T-helper 9 cell (primary cell): ENCODE measurements at places on chromosomes 3 and 15.

DNA sequence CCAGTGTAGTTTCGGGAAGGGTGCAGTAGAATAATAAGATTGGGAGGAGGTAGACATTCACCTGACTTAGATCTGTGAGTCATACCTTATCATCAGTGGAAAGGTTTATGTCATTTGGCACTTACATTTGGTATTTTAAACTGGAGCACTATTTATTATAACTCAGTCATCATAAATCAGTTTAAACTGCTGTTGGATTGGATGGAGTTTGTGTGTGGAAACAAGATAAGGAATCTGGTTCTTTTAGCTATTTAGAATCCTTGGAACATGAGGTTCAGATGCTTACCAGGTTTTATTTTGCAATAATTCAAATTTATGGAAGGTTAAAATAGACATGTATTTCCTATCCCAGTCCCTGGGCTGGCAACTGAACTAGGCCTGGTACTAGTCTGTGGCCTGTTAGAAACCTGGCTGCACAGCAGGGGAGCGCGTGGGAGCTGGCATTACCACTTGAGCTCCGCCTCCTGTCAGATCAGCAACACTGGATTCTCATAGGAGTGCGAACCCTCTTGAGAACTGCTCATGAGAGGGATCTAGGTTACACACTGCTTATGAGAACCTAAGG, 34.5 kb downstream of the ZFAND6 start:
- no peak for DNase-seq

DNA sequence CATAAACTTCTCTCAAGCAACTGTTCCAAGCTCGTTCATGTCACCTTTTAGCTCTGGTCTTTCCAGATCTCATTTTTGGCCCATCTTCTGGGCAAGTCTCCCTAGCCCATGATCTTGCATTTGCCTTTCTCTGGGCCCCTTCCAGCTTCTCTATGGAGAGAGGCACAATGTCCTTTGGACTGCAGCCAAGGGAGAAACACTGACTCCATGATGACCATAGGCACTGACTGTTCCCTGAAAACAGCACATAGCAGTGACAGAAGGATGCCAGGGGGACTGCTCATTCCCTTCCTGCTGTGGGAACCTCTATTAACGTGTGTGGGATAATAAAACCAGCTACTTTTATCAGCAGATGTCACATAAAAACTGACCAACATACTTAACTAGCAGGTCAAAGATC, 60.3 kb downstream of the STRIT1 start:
- DNase-seq, result no peak

DNA sequence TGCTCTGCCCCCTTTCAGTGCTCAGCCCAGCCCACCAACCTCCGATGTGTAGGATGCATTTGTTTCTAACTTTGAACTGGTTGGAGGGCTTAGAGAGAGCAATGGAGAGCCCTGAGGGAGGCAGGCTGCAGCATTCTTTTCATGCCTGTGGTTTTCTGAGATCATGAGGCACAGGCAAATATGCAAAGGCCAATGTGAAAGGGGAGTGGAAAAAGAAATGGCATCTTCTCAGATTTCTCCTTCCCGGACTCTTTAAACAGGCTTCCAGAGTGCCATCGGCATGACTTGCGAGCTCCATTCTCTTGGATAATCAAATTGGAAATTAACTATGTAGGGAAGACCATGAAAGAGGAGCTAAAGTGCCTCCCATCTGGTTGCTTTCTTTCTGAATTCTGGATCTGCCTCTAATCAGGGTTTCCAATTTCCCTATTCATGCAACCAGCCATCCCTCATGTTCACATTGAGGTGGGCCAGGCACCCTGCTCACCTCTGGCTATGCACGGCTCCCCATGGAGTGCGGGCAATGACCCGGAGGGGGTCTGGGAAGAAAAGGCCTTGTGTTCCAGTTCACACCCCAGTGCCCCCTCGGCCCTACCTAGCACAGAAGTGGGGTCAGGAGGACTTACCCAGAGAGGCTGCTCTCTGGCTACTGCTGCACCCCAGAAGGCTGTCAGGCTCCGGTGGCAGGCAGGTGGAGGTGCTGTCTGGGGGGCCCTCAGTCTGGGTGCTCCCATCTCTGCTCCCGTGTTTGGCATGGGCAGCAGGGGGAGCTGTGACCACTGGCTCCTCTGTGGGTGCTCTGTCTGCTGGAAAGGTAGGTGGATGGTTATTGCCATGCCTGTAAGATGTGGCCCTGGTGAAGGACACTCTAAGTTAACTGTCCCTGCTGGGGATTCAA, 16.1 kb downstream of the AMOTL2 start:
- no peak for DNase-seq

DNA sequence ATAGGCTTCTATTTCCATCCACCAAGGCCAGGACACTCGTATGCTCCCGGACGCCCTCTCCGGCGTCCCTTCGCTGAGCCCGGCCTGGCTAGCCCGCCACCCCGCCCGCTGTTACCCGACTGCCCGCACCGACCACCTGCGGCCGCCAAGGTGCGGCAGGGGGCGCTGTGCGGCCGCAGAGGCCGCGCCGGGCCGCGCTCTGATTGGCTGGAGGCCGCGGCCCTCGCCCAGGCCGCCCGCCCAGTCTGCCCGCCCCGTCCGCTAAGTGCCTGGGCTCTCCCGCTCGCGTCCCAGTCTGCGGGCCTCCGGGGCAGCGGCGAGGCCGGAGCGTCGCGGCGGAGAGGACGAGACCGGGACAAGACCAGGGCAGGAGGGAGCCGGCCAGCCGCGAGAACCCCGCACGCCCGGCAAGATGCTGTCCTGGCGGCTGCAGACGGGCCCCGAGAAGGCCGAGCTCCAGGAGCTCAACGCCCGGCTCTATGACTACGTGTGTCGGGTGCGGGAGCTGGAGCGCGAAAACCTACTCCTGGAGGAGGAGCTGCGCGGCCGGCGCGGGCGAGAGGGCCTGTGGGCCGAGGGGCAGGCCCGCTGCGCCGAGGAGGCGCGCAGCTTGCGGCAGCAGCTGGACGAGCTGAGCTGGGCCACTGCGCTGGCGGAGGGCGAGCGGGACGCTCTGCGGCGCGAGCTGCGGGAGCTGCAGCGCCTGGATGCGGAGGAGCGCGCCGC, at the start of gene SYNM:
TSS of gene SYNM (plus strand) at position 293 of the 726 bp plus-strand sequence. CDS start at position 413, 120 bp downstream.
- DNase-seq, result no peak

GRCh38 chr15:64975390-64975789, 14.3 kb downstream of the SPG21 start:
- no peak for DNase-seq

- DNase-seq, result no peak
Observed at GRCh38 chr3:145760036-145760435, 400.9 kb downstream of the PLOD2 start.

DNA sequence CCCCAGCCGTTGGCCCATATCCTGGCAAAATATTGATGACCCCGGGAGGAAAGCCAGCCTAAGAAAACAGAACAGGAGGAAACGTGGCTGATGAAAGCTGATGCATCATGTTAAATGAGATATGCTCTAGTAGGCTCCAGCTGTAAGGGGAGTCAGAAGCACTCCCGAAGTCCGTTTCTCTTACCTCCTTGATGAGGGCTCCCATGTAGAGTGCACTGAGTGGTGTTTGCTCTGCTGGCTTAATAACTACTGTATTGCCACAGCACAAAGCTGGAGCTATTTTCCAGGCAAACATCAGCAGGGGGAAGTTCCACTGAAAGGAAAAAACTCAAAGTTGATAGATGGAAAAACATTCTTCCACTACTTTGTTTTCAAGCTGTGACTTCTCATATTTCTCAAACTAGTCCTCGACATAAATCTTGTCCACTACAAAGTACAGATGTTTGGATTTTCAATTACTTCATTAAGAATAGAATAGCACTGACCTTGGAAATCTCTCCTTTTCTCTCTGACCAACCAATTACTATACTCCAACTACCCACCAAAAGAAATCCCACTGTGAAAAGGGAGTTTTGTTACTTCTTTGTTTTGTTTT, 72.7 kb downstream of the ALDH1A2 start:
- no peak for DNase-seq

GRCh38 chr15:83769411-83769999, 115.6 kb downstream of the ADAMTSL3 start:
- no peak for DNase-seq

DNA sequence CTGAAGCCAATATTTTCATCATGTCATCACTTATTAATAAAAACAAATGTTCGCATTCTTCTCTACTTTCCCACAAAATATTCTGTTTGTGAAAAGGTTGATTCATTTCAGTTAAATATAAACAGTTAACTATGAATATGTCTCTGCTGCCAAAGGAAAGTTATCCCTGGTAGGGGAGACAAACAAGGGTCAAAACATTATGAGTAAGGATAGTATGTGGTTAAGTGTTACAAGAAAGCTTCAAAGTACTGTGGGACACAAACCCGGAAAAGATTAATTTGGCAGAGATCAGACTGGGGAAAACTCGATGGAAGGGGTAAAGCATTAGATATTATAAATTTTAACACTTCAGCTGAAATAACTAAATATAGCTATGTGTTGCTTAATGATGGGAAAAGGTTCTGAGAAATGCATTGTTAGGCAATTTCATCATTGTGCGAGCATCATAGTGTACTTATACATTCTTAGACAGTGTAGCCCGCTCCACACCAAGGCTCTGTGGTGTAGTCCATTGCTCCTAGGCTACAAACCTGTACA, 436.5 kb upstream of the TBL1XR1 start:
- DNase-seq, result no peak

GRCh38 chr3:140742116-140742515, 64.3 kb downstream of the TRIM42 start:
- DNase-seq, result no peak
